Stimulated activated CD8-positive, alpha-beta memory T cell treated with anti-CD3 and anti-CD28 coated beads, Interleukin-12 subunit alpha, Interleukin-12 subunit beta, amount 100 ng/mL, for 1 hour (primary cell): ENCODE measurements at places on chromosomes 13 and 19.

DNA sequence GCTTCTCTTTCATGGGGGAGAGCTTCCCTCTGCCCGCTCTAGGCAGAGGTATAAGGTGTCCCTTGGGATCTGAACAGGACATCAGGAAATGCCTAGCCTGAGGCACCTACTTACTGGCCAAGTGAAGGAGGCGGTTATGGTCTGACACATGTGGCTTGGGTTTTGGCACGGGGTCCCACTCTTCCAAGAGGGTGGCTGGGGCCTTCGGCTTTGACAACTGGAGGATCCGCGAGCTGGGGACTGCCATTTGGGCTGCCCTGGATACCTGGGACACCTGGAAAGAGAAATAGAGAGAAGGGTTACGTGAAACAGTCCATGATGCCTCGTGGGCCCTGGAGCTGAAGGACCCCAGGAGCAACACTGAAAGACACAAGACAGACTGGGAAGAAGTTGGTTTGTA lies 22.4 kb upstream of the MIER2 start:
- no peak for DNase-seq

GRCh38 chr13:22238269-22238668 lies 567.4 kb downstream of the FGF9 start:
- no peak for DNase-seq

DNA sequence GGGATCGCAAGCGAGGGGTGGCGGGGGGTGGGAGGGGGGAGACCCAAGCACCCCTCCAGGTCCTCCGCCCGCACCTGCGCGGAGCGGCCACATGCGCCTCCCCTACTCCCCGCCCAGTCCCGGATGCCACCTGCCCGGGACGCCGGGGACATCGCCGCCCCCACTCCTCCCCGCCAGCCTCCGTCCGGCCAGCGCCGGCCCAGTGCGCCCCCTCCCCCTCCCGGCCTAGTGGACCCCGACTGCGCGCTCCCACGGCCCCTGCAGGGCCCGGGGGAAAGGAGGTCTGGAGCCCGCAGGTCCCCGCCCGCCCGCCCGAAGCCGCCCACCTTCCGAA lies 263 bp downstream of the RHPN2 start:
- DNase-seq = no peak

GRCh38 chr19:31817971-31818797 lies 468.9 kb upstream of the TSHZ3 start:
- no peak for DNase-seq

DNA sequence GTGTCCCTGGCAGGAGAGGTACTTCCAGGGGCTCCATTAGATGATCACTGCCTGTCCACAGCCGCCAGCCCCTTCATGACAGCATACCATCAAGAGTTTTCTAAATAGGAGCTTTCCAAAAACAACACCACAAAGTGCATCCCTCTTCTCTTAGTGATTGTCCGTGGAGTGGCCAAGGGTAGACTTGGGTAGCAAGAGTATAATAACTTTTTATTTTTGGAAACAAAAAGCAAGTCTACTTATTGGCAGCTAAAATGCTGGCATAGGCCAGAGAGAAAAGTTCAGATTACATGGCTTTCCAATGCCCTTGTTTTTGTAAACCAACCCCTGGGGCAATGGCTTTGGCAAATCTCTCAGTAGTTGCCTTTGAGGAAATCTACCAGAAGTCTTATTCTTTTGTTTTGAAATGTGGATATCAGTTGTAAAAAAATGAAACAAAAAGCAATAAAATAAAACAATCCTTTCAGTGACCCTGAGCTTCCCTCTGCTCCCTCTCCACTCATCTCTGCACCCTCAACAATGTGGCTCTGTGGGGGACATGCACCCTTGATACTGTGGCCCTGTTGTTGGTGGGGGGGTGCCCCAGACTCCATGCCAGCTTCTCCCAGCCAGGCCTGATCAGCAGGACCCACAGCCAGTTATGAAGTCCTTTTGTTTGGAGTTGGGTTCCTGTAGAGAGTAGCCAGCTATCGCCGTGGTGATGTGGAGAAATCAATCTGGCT lies 294.1 kb downstream of the DLEU7 start:
- no peak for DNase-seq

DNA sequence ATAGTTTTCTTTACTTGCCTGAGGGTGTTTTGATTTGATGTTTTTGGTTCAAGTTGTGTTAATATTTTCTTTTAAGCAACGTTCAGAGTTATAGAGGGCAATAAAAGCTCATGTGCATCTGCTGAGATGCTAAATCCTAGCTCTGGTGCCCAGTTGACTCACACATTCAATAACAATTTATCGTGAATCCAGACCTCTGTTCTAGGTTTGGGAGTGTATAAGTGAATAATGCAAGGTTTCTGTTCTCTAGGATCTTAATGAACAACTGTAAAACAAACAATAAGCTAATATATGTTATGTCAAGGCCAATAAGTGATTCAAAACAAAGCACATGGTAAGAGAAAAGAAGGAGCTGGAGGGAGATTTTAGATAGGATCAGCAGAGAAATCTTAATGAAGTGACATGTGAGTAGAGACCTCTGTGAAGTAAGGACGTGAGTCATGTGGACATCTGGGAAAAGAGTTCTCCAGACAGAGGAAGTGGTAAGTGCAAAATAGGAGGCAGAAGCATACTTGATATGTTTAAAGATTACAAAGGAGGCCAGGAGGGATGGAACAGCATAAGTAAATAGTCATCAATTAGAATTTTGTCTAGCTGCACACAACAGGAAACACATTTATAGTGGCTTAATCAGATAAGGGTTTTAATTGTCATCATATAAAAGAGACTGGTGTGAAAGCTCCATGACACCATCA lies 278.5 kb upstream of the HTR2A start:
- no peak for DNase-seq
